IMR-90 (cell line): ENCODE measurements at places on chromosomes 4 and X. TPM values are rescaled to one million over a fixed set of nuclear protein-coding genes. Genes with fewer than 3 reads are reported as not detected.
A peak's percentile ranks its signal among the peaks of the same experiment; 100 is the strongest.

- peaks cover 5% of the 10 kb centered on the region for H3K4me1 ChIP-seq
- no peak for DNase-seq
- H3K4me3 ChIP-seq: no peak overlapping the region
- H3K36me3 ChIP-seq: no peaks in the 10 kb centered on the region
These were observed 108.0 kb upstream of the PCDH18 start for GRCh38 chr4:137640156-137640837.

DNA sequence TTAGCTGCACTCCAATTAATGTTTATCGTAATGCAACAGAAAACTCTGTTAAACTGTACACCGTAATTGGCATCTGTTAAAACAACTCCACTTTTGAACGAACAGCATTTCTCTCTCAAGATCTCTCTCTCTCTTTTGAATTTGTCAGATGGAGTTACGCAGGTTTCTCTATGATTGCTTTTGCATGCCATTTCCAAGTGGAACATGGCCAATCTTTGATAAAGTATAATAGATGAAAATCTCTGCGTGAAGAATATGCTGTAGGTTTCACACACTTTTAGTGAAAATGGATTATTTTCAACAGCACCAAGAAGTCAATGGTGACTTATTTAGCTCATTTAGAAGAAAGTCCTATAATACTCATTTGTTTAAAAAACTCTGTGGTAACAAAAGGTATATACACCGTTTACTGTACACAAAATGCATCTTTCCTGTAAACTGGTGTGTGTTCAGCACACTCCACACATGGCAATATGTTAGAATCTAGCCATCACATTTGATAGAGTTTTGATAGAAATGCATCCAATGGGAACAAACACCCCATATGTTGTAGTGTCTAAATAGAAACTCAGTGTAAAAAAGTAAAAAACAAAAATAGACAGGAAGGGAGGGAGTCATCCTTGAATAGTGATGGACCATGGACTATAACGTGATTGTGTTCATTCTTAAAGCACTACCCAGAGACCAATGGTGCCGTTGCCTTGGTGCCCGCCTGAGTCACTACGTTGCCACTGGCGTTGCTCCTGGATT is 5.8 kb upstream of the FGFBP2 start:
- H3K36me3 ChIP-seq: no peaks in the 10 kb centered on the region
- H3K4me3 ChIP-seq: no peak overlapping the region
- no peaks in the 10 kb centered on the region for H3K4me1 ChIP-seq
- H3K27me3 ChIP-seq: peaks cover 32% of the 10 kb centered on the region
- no peak overlapping the region for H3K27ac ChIP-seq

DNA sequence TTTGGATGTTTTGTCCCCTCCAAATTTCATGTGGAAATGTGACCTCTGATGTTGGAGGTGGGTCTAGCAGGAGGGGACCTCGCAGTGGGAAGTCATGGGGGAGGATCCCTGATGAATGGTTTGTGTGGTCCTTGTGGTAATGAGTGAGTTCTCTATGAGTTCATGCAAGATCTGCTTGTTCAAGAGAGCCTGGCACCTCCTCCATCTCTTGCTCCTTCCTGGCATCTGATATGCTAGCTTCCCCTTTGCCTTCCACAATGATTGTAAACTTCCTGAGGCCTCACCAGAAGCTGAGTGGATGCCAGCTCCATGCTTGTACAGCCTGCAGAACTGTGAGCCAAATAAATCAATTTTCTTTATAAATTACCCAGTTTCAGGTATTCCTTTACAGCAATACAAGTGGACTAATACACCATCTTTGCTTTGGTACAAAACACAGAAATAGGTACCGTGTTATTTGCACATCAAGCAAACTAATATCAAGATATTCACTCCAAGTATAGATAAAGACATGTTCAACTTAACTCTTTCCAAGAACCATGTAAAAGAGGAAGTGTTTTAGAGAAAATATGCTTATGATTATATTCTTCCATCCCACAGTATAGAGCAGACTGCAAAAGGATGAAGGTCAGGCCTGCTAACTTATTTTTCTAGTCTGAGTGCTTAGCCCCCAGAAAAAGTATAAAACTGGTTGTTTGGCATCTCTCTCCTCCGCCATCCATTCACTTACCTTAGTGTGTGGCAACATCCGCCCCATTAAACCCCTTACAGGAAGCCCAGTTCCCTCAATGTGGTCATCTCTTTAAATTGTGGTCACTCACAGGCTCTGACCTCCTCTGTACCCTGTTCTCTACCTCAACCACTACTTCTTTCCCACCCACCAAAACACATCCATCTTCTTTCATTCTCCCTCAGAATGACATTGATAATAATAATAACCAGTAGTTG is 6.7 kb downstream of the ARAP2 start:
- no peaks in the 10 kb centered on the region for H3K27me3 ChIP-seq
- no peaks in the 10 kb centered on the region for H3K36me3 ChIP-seq
- no peak for DNase-seq
- no peaks in the 10 kb centered on the region for H3K4me1 ChIP-seq

DNA sequence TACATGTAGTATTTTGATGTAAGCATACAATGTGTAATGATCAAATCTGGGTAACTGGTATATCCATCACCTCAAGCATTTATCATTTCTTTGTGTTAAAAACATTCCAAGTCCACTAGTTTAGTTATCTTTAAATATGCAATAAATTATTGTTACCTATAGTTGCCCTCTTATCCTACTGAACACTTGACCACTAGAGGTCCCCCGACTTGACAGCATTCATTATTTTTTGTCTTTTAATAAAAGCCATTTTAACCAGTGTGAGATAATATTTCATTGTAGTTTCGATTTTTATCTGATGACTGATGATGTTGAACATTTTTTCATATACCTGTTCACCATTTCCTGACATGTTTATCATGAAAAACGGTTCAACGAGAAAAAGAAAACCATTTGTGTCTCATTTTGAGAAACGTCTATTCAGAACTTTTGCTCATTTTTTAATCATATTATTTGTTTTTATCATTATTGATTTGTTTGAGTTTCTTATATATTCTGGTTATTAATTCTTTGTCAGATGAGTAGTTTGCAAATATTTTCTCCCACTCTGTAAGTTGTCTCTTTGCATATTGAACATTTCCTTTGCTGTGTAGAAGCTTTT is 199.0 kb upstream of the CXXC4 start:
- peak; percentile 21 for DNase-seq
- H3K4me3 ChIP-seq: no peak overlapping the region
- H3K27me3 ChIP-seq: no peaks in the 10 kb centered on the region
- no peak overlapping the region for H3K27ac ChIP-seq
- H3K36me3 ChIP-seq: no peaks in the 10 kb centered on the region

DNA sequence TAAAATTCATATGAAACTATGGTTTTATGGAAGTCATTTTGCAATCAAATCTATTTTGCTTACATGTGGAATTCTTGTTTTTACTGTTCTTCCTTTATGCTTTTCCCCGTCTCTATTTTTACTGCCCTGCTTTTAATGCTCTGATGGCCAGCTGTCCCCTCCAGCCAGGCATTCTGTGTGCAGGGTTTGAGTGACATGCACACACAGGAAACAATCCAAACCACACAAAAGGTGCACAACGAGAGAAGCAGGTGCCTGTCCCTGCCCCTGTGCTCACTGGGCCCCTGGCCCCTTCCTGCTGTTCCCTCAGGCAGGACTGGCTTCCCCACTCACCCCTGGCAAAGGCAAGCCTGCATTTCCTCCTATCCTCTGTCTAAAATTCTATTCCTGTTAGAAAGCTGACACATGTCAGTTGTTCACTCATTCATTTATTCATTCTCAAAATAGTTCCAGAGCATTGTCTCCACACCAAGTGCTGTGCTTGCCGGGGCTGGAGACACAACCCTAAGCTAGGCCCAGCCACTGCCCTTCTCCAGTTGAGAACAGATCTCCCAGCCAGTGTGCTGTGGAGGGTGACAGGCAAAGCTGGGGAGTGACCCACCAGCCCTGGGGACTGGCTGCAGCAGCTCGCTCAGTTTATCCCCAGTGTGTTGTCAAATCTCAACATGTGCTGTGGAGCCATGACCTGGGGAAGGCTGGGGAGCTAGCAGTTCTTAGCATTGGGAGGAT is 346.3 kb downstream of the FBXW7 start:
- H3K4me1 ChIP-seq: no peaks in the 10 kb centered on the region
- H3K4me3 ChIP-seq: no peak overlapping the region
- DNase-seq: no peak
- H3K27me3 ChIP-seq: peaks cover 4% of the 10 kb centered on the region; the same call in 1 of the 2 replicates
- no peaks in the 10 kb centered on the region for H3K36me3 ChIP-seq

GRCh38 chrX:106898462-106898861 is 4.7 kb downstream of the RIPPLY1 start:
- H3K27ac ChIP-seq: no peak overlapping the region
- H3K27me3 ChIP-seq: peaks cover 6% of the 10 kb centered on the region
- H3K4me1 ChIP-seq: 0 out of 2 replicates have a peak, but pooled peaks cover 3% of the 10 kb centered on the region
- H3K4me3 ChIP-seq: no peak overlapping the region
- DNase-seq: peak; percentile 53

DNA sequence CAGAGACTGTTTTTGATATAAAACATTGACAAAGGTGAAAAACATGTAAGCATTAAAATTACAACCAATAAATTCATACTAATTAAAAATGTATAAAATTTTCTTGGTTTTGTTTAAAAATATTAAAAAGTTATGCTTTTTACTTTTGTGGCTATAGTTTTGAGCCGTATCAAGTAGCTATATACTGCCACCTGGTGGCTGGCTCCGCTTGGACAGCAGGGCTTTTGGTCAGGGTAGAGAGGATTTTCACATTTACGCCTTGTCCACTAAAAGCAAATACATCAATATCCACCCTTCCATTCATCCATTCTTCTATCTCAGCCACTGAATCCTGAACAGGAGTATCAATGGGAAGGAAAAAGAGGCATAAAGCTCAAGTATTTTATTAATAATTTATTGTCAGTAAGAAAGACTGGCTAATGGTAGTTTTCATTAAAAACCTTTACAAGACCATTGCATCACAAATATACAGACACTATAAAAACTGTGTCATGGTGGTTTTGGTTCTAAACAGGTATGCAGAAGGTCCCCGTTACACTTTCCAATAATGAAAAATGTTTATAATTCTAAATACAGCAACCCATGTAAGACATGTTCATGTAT is 32.1 kb upstream of the MTNR1A start:
- H3K27ac ChIP-seq: no peak overlapping the region
- H3K36me3 ChIP-seq: peaks cover 55% of the 10 kb centered on the region
- H3K27me3 ChIP-seq: no peaks in the 10 kb centered on the region
- DNase-seq: peak; percentile 65

DNA sequence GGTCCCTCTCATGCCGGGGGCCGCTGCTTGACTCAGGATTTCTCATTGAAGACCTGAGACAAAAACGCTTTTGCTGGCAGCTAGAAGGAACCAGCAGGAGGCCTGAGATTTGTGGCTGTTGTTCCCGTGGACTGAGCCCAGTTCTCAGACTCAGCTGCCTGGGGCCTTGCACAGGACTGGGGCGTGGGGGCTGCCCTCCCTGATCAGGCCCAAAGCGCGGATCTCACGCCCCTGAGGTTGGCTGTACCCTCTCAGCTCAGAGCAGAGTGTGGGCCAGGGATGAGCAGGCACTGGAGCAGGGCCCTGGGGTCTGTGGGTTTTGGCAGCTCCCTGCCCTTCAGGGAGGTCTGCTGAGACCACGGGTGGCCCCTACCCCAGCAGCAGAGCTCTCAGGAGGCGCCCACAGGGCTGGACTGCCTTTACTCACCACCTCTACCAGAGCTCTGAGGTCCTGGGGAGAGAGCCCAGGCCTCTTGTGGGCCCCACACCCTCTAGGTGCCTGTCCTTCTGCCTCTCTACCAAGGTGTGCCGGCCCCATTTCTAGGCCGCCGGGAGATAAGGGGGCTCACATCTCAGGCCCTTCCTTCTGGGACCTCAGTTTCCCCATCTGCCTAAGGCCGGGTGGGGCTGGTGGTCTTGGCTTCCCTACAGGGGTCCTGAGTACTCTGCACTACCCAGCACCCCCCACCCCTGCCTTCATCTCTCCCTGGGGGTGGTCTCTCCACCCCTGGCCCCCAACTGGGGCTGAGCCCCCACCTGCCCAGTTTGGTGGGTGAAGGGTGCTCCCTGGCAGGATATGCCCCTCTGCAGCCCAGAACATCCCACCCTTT is 5.6 kb downstream of the MSANTD1 start:
- H3K4me3 ChIP-seq: no peak overlapping the region
- H3K4me1 ChIP-seq: no peaks in the 10 kb centered on the region
- no peaks in the 10 kb centered on the region; the same call in 1 of the 2 replicates for H3K27me3 ChIP-seq
- H3K27ac ChIP-seq: no peak overlapping the region
- DNase-seq: no peak

- DNase-seq: no peak
These were observed 16.9 kb upstream of the XPNPEP2 start for GRCh38 chrX:129721870-129722269.

- H3K4me1 ChIP-seq: no peaks in the 10 kb centered on the region
- DNase-seq: peak; percentile 25
- no peak overlapping the region for H3K4me3 ChIP-seq
These were observed 10.1 kb upstream of the SAP30 start for GRCh38 chr4:173360587-173361221.

- no peaks in the 10 kb centered on the region for H3K36me3 ChIP-seq
- no peak overlapping the region for H3K4me3 ChIP-seq
- no peak overlapping the region for H3K27ac ChIP-seq
- no peaks in the 10 kb centered on the region for H3K27me3 ChIP-seq
- H3K4me1 ChIP-seq: no peaks in the 10 kb centered on the region
- no peak for DNase-seq
These were observed 61.5 kb downstream of the CASP3 start for GRCh38 chr4:184587701-184588100.

DNA sequence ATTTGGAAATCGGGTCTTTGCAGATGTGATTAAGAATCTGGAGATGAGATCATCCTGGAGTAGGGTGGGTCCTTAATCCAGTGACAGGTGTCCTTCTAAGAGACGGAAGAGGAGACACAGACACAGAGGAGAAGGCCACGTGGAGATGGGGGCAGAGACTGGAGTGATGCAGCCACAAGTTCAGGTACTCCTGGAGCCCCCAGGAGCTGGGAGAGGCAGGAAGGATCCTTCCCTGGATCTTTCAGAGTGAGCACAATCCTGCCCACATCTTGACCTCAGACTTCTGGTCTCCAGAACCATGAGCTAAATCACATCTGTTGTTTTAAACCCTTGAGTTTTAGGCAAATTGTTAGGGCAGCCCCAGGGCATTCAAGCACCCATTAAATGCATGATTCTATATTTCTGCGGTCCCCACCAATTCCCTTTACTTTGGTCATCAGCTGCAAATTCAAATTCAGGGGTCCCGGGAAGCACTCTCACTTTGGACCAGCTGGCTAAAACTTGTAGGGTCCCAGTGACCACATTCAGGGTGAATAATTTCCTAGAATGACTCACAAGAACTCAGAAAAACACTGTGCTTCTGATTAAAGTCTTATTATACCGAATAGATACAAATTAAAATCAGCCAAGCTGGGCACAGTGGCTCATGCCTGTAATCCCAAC is 12.8 kb upstream of the AKAP17A start:
- no peak overlapping the region for H3K4me3 ChIP-seq
- no peak for DNase-seq
- no peak overlapping the region for H3K27ac ChIP-seq
- no peaks in the 10 kb centered on the region for H3K27me3 ChIP-seq
- H3K4me1 ChIP-seq: no peaks in the 10 kb centered on the region

GCNA gene
- 0.83 and 0.90 TPM in 2 replicates for total RNA-seq

KCTD8 gene
- total RNA-seq: not detected in 2 replicates

CT55 gene
- not detected in 2 replicates for total RNA-seq

ARHGAP36 gene
- not detected in 2 replicates for total RNA-seq
